ENCODE measurements at places on chromosomes 16 and 17.

- DNase-seq: no peak
Observed at GRCh38 chr17:27206447-27206846, 87.5 kb upstream of the WSB1 start.

DNA sequence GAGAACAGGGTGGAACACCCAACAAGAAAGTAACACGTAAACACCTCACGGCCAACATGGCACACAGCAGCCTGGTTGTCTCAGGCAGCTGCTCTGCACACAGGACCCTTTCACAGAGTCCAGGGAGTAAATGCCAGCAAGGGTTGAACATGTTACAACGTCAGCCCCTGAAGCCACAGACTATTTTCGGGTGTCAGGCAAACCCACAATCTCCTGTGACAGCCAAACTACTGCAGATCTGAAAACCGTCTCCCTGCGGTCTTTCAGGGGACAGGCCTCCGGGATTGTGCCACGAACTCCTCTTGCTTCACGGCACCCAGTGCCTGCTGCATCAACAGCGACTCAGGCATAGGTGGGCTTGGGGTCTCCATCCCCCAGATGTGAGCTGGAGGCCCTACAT, 127.7 kb downstream of the XYLT1 start:
- DNase-seq: peak; percentile 71

- no peak for DNase-seq
Observed at GRCh38 chr16:86924537-86924936, 346.2 kb downstream of the FOXL1 start.

GRCh38 chr16:81531419-81531821, 86.8 kb downstream of the CMIP start:
- DNase-seq: no peak

DNA sequence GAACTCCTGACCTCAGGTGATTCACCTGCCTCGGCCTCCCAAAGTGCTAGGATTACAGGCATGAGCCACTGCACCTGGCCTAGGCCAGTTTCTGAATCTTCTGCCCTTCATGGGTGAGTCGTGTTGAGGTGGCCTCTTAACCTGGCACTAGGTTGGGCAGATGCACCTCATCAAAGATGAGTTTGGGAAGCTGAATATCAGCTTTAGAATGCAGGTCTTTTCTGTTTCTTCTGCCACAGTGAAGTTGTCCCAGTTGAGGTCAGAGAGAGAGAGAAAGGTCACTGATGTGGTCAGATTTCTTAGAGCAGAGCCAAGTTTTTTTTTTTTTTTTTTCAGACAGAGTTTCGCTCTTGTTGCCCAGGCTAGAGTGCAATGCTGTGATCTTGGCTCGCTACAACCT, 111.3 kb upstream of the WSCD1 start:
- DNase-seq: no peak

DNA sequence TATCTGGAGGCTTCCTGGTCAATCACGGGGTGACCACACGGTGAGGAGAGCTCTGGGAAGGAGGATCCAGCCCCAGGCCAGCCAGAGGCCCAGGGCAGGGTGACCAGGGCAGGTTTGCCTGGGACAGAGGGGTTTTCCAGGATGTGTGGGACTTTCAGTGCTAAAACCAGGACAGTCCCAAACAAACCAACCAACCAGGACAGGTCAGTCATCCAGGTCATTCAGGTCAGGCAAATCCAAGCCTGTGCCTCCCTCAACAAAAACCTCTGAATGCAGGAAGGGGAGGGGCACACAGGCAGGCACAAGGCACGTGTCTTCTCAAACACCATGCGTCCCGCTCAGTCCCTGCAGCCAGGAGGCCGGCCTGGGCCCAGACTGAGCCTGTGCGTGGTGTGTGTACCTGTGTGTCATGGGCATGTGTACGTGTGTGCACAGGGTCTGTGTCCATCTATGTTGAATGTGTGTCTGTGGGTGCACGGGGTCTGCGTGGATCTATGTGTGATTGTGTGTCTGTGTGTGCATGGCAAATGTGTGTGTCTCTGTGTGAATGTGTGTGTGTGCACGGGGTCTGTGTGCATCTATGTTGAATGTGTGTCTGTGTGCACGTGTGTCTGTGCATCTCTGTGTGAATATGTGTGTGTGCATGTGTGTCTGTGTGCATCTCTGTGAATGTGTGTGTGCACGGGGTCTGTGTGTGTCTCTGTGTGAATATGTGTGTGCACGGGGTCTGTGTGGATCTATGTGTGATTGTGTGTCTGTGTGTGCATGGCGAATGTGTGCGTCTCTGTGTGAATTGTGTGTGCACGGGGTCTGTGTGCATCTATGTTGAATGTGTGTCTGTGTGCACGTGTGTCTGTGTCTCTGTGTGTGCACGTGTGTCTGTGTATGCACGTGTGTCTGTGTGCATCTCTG, 78.9 kb downstream of the RTN4RL1 start:
- no peak for DNase-seq

DNA sequence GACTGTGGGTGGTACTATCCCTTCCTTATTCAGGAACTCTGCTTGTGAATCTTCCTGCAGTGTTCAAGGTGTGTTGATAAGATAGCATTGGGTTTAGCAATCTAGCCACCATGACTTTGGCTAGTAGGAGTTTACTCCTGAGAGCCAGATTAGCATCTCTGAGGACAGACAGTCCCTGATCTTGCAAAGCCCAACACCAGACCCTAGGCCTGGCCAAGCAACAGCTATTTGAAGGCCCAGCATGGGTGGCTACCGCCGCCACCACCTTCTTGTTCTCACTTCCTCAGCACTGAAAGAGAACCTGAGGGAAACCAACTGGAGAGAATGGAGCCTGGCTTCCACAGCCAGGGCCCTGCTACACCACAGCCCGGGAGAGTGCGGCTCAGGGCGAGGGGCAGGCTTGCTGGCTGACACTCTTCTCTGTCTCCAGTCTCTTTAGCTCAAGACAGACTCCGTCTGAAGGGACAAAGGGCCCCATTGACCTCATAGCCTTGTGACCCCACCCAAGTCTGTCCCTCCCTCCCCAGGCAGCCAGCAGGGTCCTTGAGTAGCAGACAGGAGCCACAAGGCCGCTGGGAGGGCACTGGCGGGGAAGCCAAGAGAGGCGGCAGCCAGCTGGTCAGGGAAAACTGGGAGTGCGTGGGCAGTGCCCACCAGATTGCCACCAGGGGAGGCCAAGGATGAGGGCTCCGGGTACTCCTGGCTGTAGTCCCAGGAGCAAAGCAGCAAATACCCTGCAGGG, 10.9 kb upstream of the ARHGAP23 start:
- DNase-seq: no peak

GRCh38 chr16:85422632-85423550, 190.2 kb upstream of the GSE1 start:
- no peak for DNase-seq

GRCh38 chr16:59591480-59591879, 857.4 kb upstream of the GOT2 start:
- no peak for DNase-seq

GRCh38 chr16:79639576-79640311, 39.2 kb upstream of the MAF start:
- peak; percentile 25 for DNase-seq

GRCh38 chr17:62791767-62792446, 16.2 kb downstream of the MARCHF10 start:
- DNase-seq: no peak

DNA sequence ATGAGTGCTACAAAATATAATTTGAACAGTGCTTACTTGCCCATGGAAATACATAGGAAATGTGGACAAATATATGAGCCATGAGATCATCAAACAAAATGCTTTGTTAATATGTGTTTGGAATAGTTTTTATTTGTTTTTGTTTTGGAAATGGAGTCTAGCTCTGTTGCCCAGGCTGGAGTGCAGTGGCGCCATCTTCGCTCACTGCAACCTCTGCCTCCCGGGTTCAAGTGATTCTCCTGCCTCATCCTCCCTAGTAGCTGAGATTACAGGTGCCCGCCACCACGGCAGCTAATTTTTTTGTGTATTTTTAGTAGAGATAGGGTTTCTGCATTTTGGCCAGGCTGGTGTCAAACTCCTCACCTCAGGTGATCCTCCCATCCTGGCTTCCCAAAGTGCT, 2.8 kb downstream of the CNEP1R1 start:
- DNase-seq: no peak

- DNase-seq: no peak
Observed at GRCh38 chr17:32943206-32943605, 15.3 kb downstream of the TMEM98 start.

DNA sequence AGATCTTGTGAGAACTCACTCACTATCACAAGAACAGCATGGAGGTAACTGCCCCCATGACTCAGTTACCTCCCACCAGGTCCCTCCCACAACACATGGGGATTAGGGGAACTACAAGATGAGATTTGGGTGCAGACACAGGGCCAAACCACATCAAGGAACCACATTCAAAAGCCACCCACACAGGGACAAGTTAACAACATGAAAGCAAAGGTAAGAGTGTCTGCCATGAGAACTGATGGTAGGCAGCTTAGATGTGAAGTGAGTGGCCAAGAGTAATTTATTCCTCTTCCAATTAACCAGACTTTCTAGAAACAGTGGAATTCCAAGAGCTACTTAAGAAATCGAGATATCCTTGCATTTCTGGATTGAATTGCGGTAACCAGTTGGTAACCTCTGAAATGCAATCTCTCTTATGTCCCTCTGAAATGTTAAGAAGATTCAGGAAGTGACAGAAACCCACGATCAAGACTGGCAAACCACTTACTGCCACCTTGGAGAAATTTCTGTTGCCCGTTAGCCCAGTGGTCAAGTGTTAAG, 167.4 kb upstream of the CACNG5 start:
- DNase-seq: peak; percentile 82

All from T-helper 2 cell treated with Interferon-gamma antibody and Interleukin-4, amounts not matched to agents 5 μg/mL and 100 μg/mL, for 36 hours (primary cell).